Activated naive CD4-positive, alpha-beta T cell (primary cell): ENCODE measurements at places on chromosomes 5 and 9.

DNA sequence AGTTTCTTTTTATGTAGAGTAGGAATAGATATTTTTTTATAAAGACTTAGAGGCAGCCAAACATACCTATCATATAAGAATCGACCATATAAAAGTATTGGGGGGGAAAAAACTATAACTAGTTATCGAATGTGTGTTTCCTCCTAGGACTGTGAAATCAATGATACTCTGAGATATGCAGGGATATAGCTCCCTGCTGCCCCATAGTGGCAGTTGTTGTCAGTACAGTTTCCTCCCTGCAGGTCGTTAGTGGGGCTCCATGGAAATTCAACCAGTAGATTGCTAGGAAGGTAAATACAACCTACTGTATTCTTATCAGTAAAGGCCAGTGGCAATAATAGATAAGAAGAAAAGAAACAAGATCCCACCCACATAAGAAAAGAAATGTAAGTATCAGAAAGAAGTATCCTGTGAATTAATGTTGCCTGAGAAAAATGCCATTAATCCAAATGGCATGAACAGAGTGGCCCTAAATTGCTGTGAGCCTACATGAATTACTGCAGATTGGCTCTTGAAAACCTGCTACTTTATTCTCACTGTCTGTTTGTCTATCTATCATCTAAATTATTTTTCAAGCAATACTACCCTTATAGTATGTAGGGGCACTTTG is 136.9 kb upstream of the FBN2 start:
- DNase-seq = no peak

DNA sequence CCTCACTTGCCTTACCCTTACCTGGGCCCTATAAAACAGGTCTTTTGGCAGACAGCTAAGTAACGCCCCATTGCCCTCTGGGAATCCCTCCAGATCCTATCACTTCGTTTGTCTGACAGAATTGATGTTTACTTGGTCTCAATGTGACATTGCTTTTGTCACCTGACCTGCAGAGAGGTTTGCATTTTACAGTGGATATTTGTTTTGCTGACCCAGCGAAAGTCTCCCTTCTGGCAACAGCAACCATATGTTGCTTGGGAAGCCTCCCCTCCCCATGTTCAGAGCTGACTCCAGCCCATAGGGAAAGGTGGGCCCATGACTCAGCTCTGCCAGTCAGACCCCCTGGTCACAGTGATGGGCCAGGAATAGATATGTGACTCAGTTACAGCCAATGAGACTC is 54.0 kb upstream of the LARP1 start:
- no peak for DNase-seq

DNA sequence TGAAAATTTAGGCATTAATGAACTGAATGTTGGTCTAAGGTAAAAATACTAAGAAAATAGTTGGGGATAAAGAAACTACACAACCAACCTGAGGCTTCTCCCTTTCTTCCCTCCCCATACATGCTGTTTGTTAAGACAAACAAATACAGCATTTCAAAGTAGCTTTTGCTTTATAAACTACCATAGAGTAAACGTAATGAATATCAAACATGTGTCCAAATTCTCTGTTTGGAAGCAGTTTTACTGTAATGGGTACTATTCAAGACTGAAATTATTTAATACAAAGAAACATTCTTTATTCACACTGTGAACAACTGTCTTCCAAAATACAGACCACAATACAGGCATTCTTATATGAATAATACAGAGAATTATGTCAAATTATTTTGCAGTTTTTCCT is 52.0 kb downstream of the SLC44A1 start:
- DNase-seq = no peak

DNA sequence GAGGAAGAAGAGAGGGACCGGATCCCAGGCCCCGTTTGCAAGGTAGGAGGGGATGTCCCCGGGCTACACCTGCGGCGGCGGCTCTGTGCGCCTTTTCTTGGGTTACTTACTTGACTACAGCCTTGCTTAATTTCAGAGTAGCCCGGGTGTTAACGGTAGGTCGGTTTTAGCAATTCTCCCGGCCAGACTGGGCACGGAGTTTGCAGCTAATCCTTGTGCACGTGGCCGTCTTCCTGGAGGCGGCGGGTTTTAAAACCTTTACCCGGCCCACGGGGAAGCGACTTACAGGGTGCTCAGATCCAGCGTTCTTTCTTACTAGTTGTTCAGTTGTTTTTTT is 313 bp downstream of the BRIX1 start:
- no peak for DNase-seq

DNA sequence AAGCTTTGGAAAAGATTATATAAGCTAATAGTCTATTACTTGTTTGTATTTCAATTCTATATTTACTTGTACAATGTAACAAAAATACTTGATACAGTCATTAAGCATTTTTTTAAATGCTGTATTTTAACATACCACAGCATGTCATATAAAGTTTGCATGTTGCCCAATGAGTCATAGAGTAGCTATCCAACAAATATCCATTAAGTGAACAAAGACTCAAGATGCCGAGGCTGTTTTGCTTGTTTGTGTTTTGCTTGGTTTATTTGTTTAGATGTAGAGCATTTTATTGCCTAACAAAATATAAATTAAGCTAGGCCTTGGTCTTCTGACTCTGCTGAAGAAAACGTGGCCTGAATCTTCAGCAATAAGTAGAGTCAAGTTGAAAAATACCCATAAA is 1584.3 kb upstream of the NUDT12 start:
- no peak for DNase-seq

- DNase-seq = no peak
Measured at GRCh38 chr9:38154501-38155421, 85.7 kb upstream of the SHB start.

DNA sequence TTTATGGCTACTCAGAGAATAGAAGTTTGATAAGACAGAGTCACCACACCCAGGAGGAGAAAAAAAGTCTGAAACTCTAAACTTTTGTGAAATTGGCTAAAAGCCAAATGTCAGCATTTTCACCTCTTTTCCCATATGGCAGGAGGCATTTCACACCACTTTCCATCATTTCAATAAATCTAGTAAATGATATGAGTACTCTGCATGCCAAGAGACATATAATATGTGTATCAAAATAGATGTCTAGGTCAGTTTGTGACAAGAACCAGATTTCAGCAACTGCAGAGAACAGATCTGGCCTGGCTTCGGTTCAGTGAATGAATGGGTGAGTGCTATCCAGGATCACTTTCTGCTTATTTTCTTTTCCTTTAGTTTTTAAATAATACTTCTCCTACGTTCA is 470.8 kb downstream of the ENC1 start:
- DNase-seq = no peak

DNA sequence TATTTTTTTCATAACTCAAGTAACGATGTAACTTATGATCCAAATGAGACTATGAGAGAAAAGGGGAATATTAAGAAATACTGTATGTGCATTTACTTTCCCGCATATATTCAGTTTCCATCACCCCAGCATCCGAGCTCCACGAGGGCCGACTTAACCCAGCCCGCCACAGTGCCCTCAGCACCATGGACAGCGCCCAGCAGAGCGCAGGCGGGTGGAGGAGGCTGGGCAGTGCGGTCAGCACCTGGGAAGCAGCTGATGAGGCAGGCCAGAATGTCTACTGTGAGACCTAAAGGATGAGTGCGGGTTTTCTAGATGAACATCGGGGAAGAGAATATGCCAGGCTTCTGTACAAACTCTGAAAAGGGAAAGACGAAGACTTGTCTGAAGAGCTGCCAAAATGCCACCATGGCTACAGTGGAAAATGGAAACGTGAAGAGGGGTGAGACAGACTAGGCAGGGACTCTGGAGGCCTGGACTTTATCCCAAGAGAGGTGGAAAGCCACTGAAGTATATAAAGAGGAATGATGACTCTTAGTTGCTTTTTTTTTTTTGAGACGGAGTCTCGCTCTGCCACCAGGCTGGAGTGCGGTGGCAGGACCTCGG is 34.5 kb upstream of the MED27 start:
- DNase-seq = no peak

GRCh38 chr9:133528001-133528875 is 3.5 kb upstream of the MYMK start:
- DNase-seq = no peak

GRCh38 chr5:136518174-136518573 is 152.8 kb upstream of the TRPC7 start:
- DNase-seq = no peak

GRCh38 chr5:31972558-31972957 is 201.6 kb downstream of the GOLPH3 start:
- DNase-seq = no peak

GRCh38 chr5:132387640-132388117 is 18.2 kb downstream of the SLC22A5 start:
- DNase-seq = no peak

GRCh38 chr9:98130576-98131228 is 11.7 kb upstream of the TRIM14 start:
- DNase-seq = no peak

DNA sequence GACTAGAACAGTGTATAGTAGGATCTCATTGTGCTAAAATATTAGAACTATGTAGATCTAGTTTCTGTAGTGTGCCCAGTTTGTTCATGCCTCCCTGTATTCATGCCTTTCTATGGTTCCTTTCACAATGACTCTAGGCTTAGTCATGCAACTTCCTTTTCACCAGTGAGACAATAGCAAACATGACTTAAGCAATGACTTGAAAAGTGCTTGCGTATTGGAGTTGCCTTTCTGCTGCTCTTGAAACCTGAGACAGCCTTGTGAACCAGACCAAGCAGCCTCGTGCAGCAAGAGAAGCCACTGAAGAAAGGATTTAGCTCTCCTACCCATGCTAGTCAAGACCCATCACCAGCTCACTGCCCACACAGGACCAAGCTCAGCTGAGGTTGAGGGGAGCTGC is 294.5 kb upstream of the TAS2R1 start:
- no peak for DNase-seq

DNA sequence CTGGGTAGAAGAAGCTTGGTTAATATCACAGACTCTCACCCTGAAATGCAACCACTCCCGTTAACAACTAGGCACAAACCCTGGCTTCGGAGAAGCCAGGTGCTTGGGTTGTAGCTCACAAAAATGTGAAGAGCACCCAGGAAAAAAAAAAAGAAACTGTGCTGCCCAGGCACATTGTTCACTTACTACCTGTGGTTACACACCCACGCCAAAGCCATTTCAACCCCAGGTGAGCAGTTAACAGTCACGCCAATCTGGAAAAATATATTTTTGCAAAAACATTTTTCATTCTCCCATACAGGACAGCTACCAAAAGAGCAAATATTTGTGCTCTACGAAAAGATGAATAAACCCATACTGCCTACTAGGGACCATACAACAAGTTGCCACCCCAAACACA is 49.2 kb downstream of the SIL1 start:
- no peak for DNase-seq

DNA sequence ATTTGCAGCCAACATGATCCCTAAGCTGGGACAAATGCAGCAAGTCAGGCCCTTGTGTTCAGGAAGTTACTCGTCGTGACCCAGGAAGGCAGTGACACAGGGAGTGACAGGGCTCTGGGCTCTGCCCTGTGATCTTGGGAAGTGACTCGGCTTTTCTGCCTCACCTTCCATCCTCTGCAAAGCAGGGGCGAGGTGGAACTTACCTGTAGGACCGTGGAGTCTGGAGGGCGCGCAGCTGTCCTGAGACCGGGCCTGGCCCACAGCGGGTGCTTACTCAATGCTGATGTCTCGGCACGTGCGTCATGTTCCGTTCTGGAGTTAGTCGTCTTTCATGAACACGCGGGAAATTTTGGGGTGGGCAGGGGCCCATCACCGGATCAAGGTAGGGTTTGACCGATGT is 22.8 kb upstream of the LPCAT1 start:
- DNase-seq = no peak

DNA sequence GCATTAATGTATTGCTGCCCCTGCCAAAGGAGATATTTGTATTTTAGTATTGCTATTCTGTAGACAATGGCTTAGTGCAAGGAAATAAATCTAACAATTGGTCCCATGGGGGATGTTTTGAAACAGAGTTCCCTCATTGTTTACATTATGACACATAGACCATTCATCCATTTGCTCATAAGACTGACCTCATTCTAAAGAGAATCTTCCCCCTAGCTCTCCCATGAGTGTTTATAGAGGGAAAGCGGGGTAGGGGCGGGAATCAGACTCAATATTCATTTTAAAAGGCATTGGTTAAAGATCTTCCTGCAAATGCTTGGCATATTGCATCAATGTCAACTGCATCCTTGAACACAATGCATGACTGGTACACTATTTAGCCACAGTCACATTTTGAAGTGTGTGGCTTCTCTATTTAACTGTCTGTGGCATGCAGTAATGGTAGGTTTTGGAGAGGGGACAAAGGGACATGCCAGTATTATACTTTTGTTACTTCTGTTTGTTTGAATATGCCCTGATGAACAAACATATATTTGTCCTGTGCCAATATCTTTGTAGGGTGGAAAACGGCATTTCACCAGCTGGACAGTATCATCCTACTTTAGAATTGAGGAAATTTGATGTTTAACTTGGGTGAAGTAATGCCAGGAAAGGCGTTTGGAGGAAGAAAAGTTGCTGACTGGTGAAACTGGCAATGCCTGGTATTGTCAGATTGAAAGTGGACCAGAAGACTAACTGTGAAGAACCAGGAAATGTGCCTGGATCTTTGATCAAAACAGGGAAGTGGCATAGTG is 84.1 kb upstream of the MEGF10 start:
- DNase-seq = no peak
